ENCODE measurements at places on chromosomes 12 and 14.

DNA sequence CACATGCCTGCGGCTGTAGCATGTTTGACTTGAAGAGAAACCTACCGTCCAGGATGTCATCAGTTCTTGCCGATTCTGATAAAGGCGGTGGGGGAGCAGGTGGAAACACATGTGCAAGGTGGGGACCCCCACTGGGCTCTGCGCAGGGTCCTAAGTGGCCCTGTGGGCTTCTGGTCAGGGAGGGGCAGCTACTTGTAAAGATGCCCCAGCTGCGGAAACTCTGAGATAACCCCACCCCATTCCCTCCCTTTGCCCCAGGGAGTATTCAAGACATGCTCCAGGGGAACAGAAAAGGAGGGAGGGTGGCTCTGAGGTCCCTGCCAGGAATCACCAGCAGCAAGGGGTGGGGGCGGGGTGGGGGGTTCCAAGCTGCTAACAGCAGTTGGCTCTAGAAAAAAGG, 67.6 kb downstream of the PIWIL1 start:
- no peak for DNase-seq

DNA sequence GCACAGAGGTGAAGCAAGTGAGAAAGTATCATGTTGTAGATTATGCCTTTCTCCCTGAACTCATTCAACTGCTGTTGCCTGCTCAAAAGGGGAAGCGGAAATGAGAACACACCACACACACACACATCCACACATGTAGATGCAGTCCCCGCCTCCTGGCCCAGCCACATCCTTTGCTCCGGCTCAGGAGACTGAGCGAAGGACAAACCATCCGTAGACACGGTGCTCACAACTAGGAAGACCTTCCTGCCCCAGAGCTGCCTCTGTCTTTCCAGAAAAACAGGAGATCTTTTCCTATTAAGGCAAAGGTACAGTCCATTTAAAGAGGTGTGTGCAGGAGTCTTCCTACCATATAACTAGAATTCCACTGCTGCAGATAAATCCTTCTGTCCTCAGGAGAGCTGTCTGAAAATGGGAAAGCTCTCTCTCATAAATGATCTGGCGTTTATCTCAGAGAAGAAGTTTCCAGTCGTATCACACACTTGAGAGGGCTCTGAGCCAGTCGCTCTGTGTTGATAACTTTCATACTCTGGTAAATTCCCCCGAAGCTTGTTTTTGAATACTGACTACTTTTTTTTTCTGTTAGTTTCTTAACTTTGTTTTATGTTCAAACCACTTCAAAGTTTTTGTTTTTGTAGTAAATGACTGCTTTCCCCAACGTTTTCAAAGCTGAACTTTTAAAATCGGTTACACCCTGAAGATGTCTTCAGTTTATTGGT, at the start of gene TESPA1:
Gene TESPA1 (minus strand): TSS at position 105 of the 719 bp plus-strand sequence. CDS start 10,200 bp downstream, outside the sequence.
- DNase-seq: no peak

- DNase-seq: no peak
Observed at GRCh38 chr12:15664491-15664890, 124.7 kb downstream of the EPS8 start.

- DNase-seq: no peak
Observed at GRCh38 chr14:55245657-55246268, 25.5 kb upstream of the FBXO34 start.

DNA sequence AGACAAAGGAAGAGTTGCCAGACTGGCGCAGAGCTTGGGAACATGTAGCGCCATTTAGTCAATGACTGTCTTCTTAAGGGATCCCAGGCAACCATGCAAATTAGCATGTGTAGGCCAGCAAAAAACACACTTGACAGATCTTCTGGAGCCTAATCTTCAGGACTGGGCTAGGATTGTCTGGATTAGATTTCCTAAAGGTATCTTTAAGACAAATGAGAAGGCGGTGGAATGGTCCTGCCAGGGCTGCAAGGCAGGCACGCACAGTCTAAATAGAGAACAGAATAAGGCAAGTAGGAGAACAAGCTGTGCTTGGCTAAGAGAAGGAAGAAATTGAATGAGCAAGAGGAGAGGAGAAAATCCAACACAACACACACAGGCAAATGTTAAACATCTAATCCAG, 80.0 kb downstream of the CIT start:
- no peak for DNase-seq

DNA sequence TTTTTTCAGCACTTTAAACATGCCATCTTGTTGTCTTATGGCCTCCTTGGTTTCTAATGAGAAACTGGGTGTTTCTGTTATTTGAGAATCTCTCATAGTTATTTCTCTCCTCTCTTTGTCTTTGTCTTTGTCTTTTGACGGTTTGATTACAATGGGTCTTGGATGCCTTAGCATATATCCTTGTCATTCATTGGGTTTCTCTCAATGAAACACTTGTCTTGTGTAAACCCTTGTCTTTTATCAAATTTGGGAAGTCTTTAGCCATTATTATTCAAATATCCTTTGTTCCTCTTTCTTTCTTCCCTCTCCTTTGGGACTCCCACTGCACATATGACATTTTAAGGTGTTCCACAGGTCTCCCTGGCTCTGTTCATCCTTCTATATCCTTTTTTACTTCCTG, 373.5 kb upstream of the TBX3 start:
- no peak for DNase-seq

- DNase-seq: no peak
Observed at GRCh38 chr12:44511289-44511688, 364.8 kb downstream of the NELL2 start.

GRCh38 chr12:63070709-63071108, 80.3 kb downstream of the AVPR1A start:
- no peak for DNase-seq

GRCh38 chr14:92401561-92401960, 78.6 kb downstream of the SLC24A4 start:
- DNase-seq: no peak

- DNase-seq: no peak
Observed at GRCh38 chr12:45368841-45369489, 153.1 kb downstream of the ANO6 start.

DNA sequence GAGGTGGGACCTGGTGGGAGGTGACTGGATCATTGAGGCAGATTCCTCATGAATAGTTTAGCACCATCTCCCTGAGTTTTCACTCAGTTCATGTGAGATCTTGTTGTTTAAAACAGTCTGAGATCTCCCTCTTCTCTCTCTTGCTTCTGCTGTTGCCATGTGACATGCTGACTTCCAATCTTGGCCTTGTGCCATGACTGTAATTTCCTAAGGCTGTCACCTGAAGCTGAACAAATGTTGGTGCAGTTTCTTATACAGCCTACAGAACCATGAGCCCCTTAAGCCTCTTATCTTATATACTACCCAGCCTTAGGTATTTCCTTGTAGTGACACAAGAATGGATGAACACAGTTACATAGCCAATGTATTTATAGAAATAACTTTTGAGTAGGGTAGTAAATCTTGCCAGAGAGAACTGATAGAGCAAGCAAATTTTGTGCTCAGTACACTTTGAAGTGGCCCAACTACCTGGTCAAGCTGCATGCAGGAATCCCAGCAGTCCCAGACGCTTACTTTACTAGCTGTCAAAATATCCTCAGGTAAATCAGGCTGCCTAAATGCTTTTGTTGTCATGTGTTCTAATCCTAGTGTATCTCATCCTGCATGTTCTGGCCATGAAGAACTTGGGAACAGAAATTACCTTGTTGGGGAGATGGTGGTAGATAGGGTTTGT, 445.6 kb upstream of the MIS18BP1 start:
- DNase-seq: no peak

DNA sequence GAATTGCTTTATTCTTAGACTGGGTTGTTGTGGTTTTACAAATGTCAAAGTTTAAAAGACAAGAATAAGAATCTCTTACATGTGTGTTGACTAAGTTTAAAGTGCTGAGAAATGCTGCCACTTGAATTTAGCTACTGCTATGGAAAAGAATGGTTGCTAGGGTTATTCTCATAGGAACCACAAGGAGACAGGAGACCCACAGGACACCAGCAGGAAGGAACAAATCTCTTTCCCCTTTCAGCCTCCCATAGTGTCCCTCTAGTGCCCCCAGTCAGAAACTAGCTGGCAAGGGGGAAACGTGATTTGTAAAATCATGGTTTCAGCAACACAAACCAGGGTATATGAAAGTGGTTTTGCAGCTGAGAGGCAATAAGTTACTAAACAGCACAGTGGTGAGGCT, 102.7 kb downstream of the ST8SIA1 start:
- no peak for DNase-seq

GRCh38 chr14:100616854-100617409, 29.7 kb upstream of the BEGAIN start:
- no peak for DNase-seq

DNA sequence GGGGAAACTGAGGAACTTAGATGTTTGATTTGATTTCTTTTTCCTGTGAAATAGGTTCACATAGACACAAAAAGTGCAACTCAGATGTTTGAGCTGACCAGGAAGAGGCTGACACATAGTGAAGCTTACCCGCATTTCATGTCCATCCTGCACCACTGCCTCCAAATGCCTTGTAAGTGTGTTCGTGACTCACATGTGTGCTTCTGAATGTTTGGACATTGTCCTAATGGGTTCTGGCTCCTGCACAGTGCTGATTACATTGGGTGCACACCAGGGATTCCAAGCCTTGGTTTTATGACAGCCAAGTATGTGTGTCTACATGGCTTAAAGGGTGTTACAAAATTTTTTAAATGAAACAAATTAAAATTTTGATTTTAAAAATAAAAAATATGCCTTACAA, 137.4 kb downstream of the DAAM1 start:
- no peak for DNase-seq

- no peak for DNase-seq
Observed at GRCh38 chr14:59200195-59200594, 11.7 kb downstream of the DAAM1 start.

DNA sequence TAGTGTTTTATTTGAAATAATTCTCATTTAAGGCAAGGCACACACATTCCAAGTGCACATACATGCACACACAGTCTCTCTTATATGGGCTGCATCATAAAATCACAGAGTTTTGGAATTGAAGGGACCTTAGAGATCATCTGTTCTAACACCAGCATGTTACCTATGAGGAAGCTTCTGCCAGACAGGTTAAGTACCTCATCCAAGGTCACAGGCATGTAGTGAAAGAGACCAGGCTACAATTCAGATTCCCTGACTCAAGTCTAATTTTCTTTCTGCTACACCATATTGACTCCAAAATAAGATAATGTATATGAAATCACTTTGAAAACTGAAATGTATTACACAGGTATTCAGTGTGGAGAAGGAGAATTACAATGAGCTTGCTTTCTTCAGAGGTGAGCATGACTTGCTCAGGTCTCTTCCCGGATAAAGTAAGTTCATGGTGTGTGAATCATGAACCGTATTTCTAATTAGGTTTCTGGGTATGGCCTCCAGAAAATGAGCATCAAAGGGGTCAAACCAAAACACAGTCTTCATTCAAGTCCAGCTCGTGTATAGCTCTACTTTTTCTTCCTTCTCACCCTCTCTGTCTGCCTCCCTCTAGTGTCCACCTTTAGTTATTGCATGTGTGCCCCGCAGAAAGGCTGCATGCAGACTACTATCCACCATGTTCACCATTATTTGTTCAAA, 411.9 kb downstream of the FUT8 start:
- DNase-seq: peak; percentile 16

GRCh38 chr12:91355150-91356006, 172.8 kb upstream of the DCN start:
- peak; percentile 61 for DNase-seq

DNA sequence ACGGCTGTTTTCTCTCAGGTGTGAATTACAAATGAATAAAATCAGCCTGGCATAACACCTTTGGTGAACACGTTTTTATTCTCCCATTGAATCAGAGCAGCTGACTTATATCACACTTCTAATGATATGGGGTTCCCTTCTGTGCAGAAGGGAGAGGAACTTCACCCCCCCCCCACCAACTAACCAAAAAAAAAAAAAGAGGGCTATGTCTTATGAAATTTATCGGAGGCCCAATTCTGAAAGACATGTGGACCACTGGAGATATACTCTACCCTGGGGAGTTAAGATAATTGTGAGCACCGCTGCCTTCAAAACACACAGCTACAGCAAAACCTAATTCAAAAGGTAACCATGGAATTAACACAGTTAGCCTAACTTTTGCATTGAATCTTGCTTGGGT, 4.6 kb downstream of the BCL11B start:
- DNase-seq: no peak

- no peak for DNase-seq
Observed at GRCh38 chr12:20946732-20947131, 136.2 kb downstream of the SLCO1B3 start.

- DNase-seq: no peak
Observed at GRCh38 chr14:51616724-51617409, 34.8 kb upstream of the FRMD6 start.

GRCh38 chr14:26088275-26088674, 509.6 kb downstream of the NOVA1 start:
- no peak for DNase-seq

- DNase-seq: no peak
Observed at GRCh38 chr12:32470936-32471470, 71.6 kb downstream of the FGD4 start.

- DNase-seq: no peak
Observed at GRCh38 chr12:123120452-123121166, 30.3 kb downstream of the PITPNM2 start.

DNA sequence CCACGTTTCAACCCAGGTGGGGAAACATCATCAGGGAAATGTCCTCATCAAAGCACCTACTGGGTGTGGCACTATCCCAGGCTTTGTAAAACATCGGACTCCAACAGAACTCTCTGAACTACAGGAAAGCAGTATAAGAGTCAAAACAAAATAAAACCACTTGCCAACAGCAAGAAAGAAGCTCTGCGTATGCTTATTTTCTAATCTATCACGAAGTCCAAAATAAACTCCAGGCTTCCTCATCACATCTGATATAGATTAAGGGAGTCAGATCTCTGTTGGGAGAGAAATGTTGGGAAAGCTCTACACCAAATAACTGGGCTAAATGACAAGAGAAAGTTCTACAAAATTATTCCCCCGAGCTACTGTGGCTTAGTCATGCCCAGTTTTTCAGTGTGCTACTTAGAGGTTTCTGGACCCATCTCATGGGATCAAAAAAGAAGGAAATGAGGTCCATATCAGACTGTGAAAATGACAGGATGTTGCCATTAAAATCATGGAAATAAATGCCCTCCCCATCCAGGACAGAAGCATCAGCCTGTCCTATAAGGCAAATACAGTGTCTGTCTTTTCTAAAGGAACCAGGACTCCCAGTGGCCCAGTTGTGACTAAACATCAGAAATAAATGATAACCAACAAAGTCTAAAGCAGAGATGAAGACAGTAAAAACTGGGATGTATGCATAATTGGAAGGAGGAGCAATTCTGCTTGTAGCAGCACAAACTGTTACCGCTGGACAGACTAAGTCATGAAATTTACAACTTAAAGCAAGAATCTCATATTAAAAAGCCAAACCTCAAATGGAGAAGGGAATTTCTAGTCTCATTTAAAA, 149.5 kb downstream of the STXBP6 start:
- DNase-seq: no peak
